ENCODE measurements at places on chromosomes 6 and 20. TPM values are rescaled to one million over a fixed set of nuclear protein-coding genes. Genes with fewer than 3 reads are reported as not detected.

DNA sequence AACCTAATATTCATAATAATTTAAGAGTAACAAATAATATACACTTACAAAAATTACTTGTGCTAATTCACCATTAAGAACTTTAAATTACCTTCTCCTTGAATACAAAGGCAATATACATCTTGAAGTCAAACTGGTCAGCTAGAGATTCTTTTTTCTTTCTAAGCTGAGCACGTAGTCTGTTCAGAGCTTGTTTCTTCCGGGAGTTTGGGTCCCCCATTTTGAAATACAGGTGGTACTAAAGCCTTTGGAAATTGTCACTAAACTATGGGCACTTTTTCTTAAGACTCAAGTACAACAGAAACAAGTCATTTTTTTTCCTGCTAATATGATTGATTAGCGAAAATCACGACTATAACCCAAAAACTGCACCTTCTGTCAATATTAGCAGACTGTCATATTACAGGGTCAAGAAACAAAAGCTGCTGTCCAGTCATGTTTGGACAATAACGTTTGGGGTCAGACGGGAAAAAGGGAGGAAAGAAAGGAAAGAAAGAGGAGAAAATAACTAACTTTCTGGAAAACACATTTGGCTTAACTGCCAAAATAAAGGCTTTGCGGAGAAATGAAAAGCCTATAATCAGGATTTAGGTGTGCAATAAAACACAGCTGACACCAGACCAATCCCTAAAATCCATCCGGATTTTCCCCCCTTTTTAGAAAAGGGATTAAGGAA lies 367 bp downstream of the C6orf62 start:
- H3K27me3 ChIP-seq = no peaks in the 10 kb centered on the region
- DNase-seq = peak; percentile 23
- peaks cover 9% of the 10 kb centered on the region for H3K4me1 ChIP-seq
- peak overlapping the region; percentile 88 for H3K4me3 ChIP-seq

DNA sequence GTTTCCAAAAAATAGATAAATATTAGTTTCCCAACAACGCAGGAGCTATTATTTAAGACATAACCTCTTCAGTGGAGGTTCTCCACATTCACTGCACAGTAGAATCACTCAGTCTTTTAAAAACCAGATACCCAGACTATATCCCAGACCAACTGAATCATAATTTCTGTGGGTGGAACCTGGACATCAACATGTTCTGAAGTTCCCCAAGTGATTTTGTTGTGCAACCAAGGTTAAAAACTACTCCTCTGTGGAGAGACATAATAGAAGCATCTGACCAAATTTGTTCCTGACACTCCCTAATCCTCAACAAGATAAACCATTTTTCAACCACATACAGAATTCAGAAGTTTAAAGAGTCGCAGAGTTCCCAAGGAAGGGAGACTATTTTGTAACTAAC lies 42.3 kb downstream of the STK38 start:
- no peak overlapping the region for H3K4me3 ChIP-seq
- peak overlapping the region; percentile 77 for H3K27ac ChIP-seq
- peaks cover 43% of the 10 kb centered on the region for H3K4me1 ChIP-seq

- no peaks in the 10 kb centered on the region for H3K4me1 ChIP-seq
- H3K4me3 ChIP-seq = no peak overlapping the region
- DNase-seq = no peak
Measured at GRCh38 chr6:118736440-118736839, 85.0 kb upstream of the CEP85L start.

GRCh38 chr6:83417880-83418663 lies 12.8 kb downstream of the ME1 start:
- H3K4me1 ChIP-seq = peaks cover 11% of the 10 kb centered on the region
- peak; percentile 54 for DNase-seq
- no peak overlapping the region for H3K27ac ChIP-seq

GRCh38 chr6:157172231-157172701 lies 151.1 kb downstream of the TMEM242 start:
- no peak overlapping the region for H3K27ac ChIP-seq
- no peaks in the 10 kb centered on the region for H3K4me1 ChIP-seq
- DNase-seq = no peak
- peaks cover 39% of the 10 kb centered on the region for H3K36me3 ChIP-seq

DNA sequence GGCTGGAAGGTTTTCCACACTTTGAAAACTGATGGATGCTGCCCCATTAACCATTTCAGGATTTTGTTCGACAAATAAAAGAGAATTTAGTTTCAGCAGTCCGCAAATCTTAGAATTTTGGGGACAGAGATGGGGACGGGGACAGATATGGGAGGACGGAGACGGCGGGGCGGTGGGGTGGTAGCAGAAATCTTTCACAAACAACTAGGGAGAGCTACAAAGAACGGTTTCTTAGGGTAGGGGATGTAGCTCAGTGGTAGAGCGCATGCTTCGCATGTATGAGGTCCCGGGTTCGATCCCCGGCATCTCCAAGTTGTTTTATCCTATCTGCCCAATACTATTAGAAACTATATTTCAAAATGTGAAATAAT lies 15.1 kb downstream of the HMGN4 start:
- H3K27ac ChIP-seq = peak overlapping the region; percentile 59
- no peaks in the 10 kb centered on the region for H3K27me3 ChIP-seq
- peak overlapping the region; percentile 61 for H3K4me3 ChIP-seq

GRCh38 chr6:133097208-133097607 lies 143.9 kb upstream of the EYA4 start:
- no peak overlapping the region for H3K27ac ChIP-seq
- no peaks in the 10 kb centered on the region for H3K36me3 ChIP-seq
- no peaks in the 10 kb centered on the region for H3K4me1 ChIP-seq
- H3K4me3 ChIP-seq = no peak overlapping the region
- H3K27me3 ChIP-seq = no peaks in the 10 kb centered on the region

GRCh38 chr6:106159531-106159940 lies 73.4 kb downstream of the PRDM1 start:
- no peak overlapping the region for H3K27ac ChIP-seq
- H3K4me1 ChIP-seq = peaks cover 4% of the 10 kb centered on the region
- no peak overlapping the region for H3K4me3 ChIP-seq
- DNase-seq = no peak

DNA sequence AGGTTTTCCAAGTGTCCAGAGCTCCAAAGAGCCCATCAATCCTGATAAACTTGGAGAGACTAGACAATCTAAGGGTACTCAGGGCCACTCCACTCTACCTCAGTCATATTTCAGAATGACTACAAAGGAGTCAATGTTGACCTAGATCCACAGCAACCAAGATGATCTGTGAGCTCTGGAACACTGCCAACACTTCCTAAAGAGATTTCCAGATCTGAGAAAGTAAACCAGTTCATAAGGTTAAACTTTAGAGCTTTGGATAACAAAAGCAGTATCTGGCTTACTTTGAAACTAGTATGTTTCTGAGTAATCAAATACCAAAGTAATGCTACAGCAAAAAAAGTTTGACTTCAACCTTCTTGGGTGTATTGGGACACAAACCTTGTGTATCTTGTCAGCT lies 122.7 kb downstream of the BTBD9 start:
- H3K4me1 ChIP-seq = no peaks in the 10 kb centered on the region
- H3K4me3 ChIP-seq = no peak overlapping the region
- H3K27me3 ChIP-seq = no peaks in the 10 kb centered on the region
- H3K27ac ChIP-seq = no peak overlapping the region
- no peaks in the 10 kb centered on the region for H3K36me3 ChIP-seq
- DNase-seq = peak; percentile 9

GRCh38 chr6:125054331-125054730 lies 92.1 kb downstream of the RNF217 start:
- no peak overlapping the region for H3K4me3 ChIP-seq
- H3K36me3 ChIP-seq = no peaks in the 10 kb centered on the region
- no peak overlapping the region for H3K27ac ChIP-seq
- DNase-seq = no peak
- no peaks in the 10 kb centered on the region for H3K27me3 ChIP-seq
- no peaks in the 10 kb centered on the region for H3K4me1 ChIP-seq

Gene RAD21L1
- not detected for polyA plus RNA-seq

- DNase-seq = no peak
- no peak overlapping the region for H3K27ac ChIP-seq
- no peaks in the 10 kb centered on the region for H3K4me1 ChIP-seq
- H3K36me3 ChIP-seq = no peaks in the 10 kb centered on the region
Measured at GRCh38 chr6:45001663-45002062, 326.5 kb upstream of the RUNX2 start.

Gene CFB
- 37.1 TPM for polyA plus RNA-seq

DNA sequence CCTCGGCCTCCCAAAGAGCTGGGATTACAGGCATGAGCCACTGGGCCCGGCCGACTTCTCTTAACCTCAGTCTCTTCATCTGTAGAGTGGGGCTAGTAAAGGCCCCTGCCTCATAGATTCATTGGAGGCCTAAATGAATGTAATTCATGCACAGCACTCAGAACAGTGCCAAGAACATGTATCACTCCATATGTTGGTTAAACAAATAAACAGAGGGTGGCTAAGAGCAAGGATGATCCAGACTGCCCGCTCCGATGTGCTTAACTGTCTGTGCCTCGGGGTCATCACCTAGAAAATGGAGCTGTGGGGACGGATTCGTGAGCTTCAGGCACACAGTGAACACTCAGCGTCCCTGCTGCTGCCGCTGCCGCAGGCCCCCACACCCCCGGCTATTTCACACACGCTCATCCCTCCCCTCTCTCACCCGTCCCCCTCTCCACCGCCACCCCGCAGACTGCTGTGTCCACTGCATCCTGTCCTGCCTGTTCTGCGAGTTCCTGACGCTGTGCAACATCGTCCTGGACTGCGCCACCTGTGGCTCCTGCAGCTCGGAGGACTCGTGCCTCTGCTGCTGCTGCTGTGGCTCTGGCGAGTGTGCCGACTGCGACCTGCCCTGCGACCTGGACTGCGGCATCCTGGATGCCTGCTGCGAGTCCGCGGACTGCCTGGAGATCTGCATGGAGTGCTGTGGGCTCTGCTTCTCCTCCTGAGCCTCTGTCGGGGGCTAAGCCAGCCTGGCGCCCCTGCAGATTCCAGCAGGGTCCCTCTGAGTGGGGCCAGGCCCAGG lies 14.8 kb downstream of the MDFI start:
- H3K27me3 ChIP-seq = peaks cover 7% of the 10 kb centered on the region
- H3K27ac ChIP-seq = no peak overlapping the region
- no peak overlapping the region for H3K4me3 ChIP-seq
- H3K36me3 ChIP-seq = peaks cover 20% of the 10 kb centered on the region
- DNase-seq = no peak
- H3K4me1 ChIP-seq = peaks cover 7% of the 10 kb centered on the region

- H3K27ac ChIP-seq = no peak overlapping the region
- no peak overlapping the region for H3K4me3 ChIP-seq
- no peaks in the 10 kb centered on the region for H3K36me3 ChIP-seq
- no peaks in the 10 kb centered on the region for H3K4me1 ChIP-seq
Measured at GRCh38 chr6:130489514-130489913, 123.7 kb downstream of the TMEM200A start.

- H3K27me3 ChIP-seq = no peaks in the 10 kb centered on the region
- DNase-seq = no peak
- no peaks in the 10 kb centered on the region for H3K4me1 ChIP-seq
- H3K36me3 ChIP-seq = no peaks in the 10 kb centered on the region
- H3K27ac ChIP-seq = no peak overlapping the region
Measured at GRCh38 chr6:129472239-129472638, 237.7 kb downstream of the ARHGAP18 start.

DNA sequence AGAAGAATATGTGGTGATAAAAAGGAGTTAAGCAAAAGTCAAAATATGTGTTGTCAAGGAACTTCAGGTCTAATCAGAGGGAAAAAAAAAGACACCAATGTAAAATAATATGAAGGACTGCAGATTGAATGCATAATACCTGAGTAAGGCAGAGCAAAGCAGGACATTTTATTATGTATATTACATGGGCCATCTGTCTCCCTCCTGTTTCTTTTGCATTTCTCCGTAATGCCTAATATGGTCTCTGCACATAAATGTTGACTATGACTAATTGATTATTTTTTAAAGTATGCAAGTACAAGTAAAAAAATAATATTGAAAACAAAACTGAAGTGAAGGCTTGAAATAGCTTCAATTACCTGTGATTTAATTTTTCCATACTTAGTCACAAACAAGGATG lies 384.7 kb upstream of the MAN1A1 start:
- H3K27me3 ChIP-seq = no peaks in the 10 kb centered on the region
- no peaks in the 10 kb centered on the region for H3K4me1 ChIP-seq
- no peak overlapping the region for H3K4me3 ChIP-seq

DNA sequence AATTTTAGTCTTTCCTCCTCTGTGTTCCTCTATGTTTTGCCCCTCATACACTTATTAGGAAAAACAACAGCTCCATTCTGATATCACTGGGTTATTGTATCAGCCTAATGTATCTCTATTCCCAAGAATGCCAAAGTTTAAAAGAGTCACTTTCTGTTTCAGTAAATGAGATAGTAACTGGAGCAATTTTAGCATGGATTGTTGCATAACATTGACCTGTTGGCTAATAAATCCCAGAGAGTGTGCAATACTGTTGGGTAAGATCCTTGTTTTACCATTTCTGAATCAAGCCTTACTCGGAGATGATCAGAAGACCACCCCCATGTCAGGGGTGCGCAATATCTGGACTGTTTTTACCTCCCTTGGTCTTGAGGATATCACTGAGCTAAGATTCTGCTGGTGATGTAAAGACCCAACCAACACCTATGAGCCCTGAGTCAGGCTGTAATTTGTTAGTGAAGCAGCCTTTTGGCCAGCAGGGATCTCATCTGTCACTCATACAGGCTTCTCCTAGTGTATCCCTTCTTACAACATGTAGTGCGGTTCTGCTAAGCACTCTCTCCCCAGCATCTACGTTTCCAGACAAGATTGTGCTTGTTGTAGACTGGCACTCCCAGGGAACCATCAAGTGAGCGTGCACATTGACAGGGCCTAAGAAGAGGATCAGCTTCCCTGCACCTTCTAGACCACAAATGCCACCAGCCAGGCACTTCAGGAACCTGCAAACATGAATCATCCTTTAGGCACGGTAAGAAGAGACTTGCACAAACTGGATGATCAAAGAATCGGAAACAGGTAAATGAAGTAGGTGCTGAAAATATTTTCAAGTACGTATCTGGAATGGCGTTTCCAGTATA lies 11.5 kb upstream of the IPCEF1 start:
- no peak overlapping the region for H3K27ac ChIP-seq
- H3K4me1 ChIP-seq = no peaks in the 10 kb centered on the region
- no peak for DNase-seq
- no peaks in the 10 kb centered on the region for H3K36me3 ChIP-seq

- no peaks in the 10 kb centered on the region for H3K4me1 ChIP-seq
- H3K36me3 ChIP-seq = peaks cover 45% of the 10 kb centered on the region
- no peaks in the 10 kb centered on the region for H3K27me3 ChIP-seq
- DNase-seq = no peak
- H3K27ac ChIP-seq = no peak overlapping the region
- no peak overlapping the region for H3K4me3 ChIP-seq
Measured at GRCh38 chr20:58267389-58268215, 39.1 kb upstream of the ANKRD60 start.

GRCh38 chr20:11103866-11104265 lies 430.1 kb upstream of the JAG1 start:
- no peaks in the 10 kb centered on the region for H3K4me1 ChIP-seq
- H3K36me3 ChIP-seq = no peaks in the 10 kb centered on the region
- H3K4me3 ChIP-seq = no peak overlapping the region
- no peaks in the 10 kb centered on the region for H3K27me3 ChIP-seq

- H3K27ac ChIP-seq = no peak overlapping the region
- H3K36me3 ChIP-seq = peaks cover 12% of the 10 kb centered on the region
- no peaks in the 10 kb centered on the region for H3K4me1 ChIP-seq
- H3K4me3 ChIP-seq = no peak overlapping the region
- H3K27me3 ChIP-seq = no peaks in the 10 kb centered on the region
- DNase-seq = no peak
Measured at GRCh38 chr6:11139051-11139960, 27.8 kb upstream of the ERVFRD-1 start.

GRCh38 chr6:134258849-134259306 lies 59.0 kb downstream of the SGK1 start:
- H3K27ac ChIP-seq = no peak overlapping the region
- no peaks in the 10 kb centered on the region for H3K36me3 ChIP-seq
- DNase-seq = no peak
- H3K27me3 ChIP-seq = no peaks in the 10 kb centered on the region

Data from large intestine (tissue), 12 donors.